CD4-positive, alpha-beta T cell (primary cell): ENCODE measurements at places on chromosomes 13 and 19.

DNA sequence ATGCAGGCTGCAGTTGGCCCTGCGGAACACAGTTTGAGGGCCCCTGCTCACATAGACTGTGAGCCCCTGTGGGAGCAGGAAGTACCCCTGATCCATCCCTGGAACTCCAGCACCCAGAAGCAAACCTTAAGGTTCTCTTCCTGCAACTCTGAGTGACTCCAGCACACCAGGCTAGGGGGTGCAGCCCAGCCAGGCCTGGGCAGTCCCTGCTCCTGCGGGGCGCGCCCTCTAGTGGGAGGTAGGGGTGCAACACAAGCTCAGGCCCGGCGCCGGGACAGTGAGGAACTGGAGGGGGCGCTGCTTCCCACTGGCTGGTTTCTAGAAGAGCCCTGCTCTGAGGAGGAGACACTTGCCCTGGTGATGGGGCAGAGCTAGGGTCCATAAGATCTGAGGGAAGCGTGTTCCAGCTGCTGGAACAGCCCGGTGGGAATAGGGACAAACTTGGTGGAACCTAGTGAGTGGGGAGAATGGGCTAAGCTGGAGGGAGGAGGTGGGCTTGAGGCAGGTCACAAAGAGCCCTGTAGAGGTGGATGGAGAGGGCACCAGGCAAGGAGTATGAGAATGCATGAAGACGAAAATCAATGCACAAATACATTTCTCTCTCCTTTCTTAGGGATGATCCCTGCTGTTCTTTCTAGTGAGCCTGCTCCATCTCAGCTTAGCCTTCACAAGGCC lies 5.0 kb downstream of the ZSCAN5A start:
- peak; percentile 26 for DNase-seq

DNA sequence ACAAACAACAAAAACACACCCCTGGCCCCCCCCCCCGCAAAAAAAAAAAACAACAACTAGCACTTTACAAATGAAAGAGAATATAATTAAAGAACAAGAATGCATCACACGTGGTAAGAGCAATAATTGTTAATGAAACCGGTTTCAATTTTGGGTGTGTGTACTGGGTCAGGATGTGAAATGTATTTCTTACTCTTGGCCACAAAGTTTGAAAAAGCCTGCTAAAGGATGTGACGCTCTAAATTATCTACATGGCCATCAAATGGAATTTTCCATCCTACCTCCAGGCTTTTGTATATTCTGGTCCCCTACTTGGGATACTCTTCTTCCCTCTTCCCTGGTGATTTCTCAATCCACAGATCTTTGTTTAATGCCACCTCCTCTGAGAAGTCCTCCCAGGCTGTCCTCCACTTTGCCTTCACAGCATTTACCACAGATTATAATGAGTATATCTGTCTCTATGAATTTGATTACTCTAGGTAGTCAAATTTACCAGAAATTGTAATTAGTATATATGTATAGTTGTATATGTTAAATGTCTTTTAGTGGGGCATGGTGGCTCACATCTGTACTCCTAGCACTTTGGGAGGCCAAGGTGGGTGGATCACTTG lies 2.1 kb downstream of the SARS2 start:
- DNase-seq: peak; percentile 76

GRCh38 chr19:56689198-56689597 lies 17.6 kb upstream of the ZNF835 start:
- no peak for DNase-seq

GRCh38 chr13:44930963-44931623 lies 58.2 kb downstream of the NUFIP1 start:
- no peak for DNase-seq

GRCh38 chr13:79382545-79383275 lies 23.3 kb downstream of the RBM26 start:
- no peak for DNase-seq

GRCh38 chr19:1255186-1256161 lies 7.1 kb downstream of the MIDN start:
- no peak for DNase-seq

- no peak for DNase-seq
These were observed 18.4 kb downstream of the EPN1 start for GRCh38 chr19:55693336-55693974.
